ENCODE measurements at places on chromosomes 1 and 21.

- no peak for DNase-seq
Measured at GRCh38 chr1:112866151-112866550, 89.8 kb downstream of the SLC16A1 start.

- no peak for DNase-seq
Measured at GRCh38 chr1:24465099-24465498, 37.5 kb upstream of the RCAN3 start.

GRCh38 chr1:198678301-198678836 is 39.5 kb downstream of the PTPRC start:
- DNase-seq: no peak

DNA sequence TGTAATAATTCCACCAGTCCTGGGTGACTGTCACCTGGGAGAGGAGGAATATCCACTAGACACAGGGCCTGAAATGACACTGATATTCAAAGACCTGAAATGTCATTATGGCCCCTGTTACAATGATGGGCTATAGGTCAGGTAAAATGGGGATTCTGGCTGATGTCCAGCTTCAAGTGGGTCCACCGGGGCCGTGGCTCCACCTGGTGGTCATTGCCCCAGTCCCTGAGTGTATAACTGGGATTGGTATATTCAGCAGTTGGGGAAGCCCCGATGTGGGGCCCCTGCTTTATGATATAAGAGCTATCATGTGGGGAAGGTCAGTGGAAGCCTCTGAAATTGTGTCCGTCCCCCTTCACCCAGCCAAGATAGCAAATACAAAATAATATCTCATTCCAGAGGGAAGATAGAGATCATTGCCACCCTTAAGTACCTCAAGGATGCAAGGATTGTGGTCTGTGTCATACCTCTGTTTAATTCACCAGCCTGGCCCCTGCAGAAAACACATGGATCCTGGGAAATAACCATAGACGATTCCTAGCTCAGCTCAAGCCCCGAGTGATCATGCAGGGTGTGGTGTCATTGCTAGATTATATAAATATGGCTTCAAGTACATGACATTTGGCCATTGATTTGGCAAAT is 19.4 kb downstream of the PLEKHO1 start:
- DNase-seq: no peak

DNA sequence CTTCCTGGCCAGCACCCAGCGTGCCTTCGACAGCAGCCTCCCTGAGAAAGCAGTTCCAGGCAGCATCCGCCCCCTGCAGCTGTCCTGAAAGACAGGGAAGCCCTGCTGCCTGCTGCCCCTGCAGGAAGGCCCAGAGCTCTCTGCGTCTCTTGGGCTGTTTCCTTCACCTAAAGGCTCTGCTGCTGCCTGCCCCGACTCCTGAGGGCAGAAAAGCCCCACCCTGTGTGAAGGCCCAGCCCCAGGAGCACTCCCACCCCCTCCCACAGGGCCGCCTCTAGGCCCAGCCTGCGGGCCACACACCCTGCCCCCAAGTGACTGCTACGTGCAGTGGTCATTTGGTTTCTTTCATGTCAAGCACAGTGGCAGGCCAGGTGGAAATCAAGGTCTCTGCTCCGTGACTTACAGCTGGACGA is 12.4 kb downstream of the RIPK4 start:
- no peak for DNase-seq

DNA sequence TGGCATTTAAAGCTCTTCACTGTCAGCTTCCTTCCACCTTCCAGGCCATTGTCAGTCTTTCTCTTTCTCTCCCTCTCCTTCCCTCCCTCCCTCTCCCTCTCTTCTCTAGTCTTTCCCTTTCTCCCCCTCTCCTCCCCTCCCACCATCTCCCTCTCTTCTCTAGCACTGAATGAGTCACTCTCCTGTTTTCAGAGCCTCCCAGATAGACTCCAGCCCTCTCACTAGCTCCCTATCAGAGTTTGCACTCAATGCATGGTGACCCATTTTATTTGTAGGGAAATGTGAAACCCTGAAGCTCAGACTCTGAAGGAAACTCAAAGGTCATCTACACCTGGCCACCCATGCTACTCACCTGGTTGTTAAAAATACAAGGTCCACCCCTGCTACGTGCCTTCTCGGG is 4.4 kb upstream of the MATN1 start:
- DNase-seq: no peak

- peak; percentile 52 for DNase-seq
Measured at GRCh38 chr21:35940074-35940927, 120.0 kb downstream of the SETD4 start.

- DNase-seq: peak; percentile 6
Measured at GRCh38 chr1:235831148-235831547, 35.6 kb downstream of the LYST start.

- DNase-seq: no peak
Measured at GRCh38 chr1:119617751-119618691, 30.0 kb downstream of the ZNF697 start.

DNA sequence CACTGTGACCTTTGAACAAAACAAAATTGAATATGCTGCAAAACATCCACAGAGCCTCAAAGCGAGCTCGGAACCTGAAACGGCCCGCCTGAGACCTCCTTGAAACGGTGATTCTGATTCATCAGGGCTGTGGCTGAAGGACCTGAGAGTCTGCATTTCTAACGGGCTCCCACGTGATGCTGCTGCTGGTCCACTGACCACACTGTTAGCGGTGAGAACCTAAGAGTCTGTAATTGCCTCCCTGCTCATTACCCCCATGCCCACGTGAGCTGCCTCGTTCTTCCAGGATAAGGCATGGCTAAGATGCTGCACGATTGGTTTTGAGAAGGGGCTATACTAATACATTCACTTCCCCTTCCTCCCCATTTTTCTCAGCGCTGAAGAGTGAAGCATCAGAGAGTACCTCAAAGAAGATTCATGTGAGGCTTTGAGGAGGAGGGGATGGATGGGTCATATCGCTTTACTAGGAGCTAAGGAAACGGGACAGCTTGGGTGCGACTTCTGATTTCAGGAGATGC is 9.7 kb downstream of the TLR5 start:
- no peak for DNase-seq

DNA sequence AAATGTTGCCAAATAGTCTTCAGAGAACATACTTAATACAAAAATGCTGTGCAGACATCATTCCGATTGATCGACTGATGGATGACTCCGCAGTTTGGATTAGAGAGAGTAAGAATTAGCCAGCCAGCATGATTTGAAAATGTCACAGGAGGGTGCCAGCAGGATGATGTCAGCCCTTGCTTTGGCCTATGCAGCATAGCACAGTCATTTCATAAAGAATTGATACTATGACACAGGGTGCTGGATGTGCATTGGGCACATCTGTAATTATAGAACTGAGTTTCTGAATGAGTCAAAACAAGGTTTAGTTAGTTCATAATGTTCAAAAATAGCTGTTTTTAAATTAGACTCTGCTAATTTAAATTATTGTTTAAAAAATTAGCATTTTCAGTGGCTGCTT is 21.6 kb upstream of the TRAF5 start:
- DNase-seq: no peak

Data from hindlimb muscle (tissue), 1 donor.